ENCODE measurements at places on chromosomes 12 and 14.

- DNase-seq, result no peak
These were observed 27.8 kb downstream of the FAM222A start for GRCh38 chr12:109741286-109741969.

DNA sequence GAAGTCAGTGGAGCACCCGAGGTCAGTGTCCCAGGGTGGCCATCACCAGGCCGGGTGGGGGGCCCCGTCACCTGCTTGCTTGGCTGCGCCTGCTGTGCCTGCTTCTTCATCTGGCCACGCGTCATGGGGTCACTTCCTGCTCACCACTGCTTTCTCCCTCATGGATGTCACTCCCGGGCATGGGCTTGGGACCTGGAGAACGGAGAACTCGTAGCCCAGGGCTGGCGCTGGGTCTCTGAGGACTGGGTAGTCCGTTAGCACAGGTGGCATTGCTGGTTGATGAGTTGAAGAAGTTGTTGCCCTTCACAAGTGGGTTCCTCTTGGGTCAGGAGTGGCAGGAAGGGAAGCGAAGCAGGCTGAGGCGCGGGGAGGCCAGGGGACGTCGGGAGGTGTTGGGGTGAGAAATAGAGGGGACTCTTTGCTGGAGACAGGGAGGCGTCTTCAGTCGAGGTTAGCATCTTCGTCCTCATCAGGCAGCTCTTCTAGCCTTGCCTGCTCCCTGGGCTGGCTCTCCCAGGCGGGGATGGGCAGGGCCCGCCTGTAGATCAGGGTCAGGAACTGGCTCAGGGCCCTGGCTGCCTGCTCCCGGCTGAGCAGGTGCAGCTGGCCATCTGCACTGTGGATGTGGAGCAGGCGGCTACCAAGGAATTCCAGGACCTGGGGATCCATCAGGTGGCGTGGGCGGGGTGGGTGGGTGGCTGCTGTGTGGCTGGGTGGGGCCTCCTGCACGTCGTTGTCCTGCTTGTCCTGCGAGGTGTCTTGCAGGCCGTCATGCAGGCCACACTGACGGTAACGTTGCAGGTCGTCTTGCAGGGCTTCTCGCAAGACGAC, 23.0 kb downstream of the RTL1 start:
- DNase-seq, result no peak

GRCh38 chr12:6376079-6376869, 911 bp upstream of the SCNN1A start:
- no peak for DNase-seq

- DNase-seq, result no peak
These were observed 6.6 kb downstream of the FGF6 start for GRCh38 chr12:4438834-4439596.

- DNase-seq, result no peak
These were observed 10.0 kb downstream of the NYNRIN start for GRCh38 chr14:24408764-24409163.

DNA sequence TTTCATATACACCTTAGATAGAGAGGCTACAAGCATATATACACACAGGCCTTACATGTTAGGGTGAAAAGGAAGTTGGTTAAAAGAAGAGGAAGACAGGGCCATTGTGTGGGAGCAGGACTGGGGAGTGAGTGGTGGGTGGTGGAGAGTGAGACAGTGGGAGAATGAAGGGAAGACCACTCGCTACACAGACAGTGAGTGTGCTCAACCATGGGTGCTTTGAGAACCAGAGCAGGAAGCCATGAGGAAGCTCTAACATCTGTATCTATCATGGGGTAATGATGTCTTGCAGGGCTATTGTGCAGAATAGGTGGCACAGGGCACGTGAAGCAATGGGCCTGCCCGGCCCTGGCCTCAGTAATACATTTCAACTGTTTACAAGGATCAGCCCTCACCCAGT, 11.4 kb upstream of the KRT74 start:
- DNase-seq, result no peak

DNA sequence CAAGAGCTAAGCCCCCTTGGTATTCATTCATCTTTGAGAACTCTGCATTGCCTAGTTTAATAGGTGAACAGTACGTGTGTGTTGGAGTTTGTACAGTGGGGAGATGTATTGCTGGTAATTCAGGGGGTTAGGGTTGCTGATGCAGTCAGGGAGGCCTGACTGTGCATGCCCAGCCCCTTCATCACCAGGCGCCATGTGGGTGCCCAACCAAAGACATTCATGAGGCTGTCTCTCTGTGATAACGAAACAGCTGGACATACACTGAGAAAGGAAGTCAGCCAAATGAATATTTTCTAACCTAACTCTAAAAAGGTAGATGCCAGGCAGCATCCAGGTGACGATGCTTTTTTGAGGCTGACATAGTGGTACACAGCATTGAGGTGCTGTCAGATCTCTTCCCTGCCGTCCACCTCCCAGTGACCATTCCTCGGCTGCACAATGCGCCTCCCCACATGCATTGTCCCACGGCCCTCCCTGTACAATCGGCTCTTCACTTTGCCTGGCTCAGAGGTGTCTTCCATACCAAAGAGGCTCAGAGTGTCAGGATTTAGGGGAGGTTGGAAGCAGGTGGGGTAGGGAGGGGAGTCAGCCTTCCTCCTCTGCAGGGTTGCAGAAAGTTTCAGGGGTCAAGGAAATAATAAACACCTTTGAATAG, 19.0 kb downstream of the EML1 start:
- no peak for DNase-seq

- no peak for DNase-seq
These were observed 1322.3 kb upstream of the SEL1L start for GRCh38 chr14:82855912-82856391.

- DNase-seq, result no peak
These were observed 68.8 kb downstream of the RERG start for GRCh38 chr12:15152456-15152855.

DNA sequence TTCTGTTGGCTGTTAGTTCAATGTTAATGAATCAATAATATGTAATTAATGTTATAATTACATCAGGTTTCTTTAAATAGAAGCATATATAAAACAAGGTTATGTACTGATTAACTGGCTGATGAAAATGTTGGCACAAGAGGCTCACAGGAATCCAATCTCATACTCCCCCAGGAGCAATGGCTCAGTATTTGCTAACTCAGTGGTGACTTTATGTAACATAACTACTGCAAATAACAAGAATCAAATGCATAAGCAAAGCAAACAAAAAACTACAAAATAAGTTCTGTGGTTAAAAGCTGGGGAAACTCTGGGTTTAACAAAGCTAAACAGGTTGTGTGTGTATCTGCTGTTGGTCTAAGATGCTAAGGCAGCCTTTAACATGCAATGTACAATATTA, 27.7 kb upstream of the BBS10 start:
- no peak for DNase-seq

DNA sequence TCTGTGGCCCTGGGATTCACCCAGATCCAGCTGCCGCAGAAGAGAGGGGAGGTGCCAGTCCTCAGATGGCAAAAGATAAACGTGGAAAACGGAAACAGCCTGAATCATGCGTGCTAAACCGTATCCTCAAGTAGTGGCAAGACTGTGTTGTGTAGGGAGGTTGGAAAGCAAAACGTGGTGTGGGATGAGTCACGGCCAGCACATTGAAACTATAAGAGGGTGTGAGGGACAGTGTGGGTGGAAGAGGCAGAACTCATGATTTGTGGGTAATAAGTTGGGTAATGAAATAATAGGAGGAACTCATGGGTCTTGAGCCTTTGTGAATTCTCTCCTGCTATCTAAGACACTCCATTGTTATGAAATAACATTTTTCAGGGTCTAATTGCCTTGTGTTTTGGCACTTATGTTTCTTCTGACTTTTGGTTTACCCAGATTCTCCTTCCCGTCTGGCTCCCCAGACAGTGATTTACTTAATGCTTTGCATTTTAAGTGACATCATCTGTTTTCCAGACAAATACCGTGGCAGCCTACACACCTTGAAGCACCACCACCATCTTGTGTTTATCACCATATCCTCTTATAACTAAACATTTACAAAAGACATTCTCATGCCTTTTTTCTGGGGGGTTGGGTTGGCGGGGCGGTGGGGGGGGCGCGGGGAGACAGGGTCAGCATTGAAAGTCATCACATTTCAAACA, 62.3 kb upstream of the PTCSC3 start:
- DNase-seq, result no peak

DNA sequence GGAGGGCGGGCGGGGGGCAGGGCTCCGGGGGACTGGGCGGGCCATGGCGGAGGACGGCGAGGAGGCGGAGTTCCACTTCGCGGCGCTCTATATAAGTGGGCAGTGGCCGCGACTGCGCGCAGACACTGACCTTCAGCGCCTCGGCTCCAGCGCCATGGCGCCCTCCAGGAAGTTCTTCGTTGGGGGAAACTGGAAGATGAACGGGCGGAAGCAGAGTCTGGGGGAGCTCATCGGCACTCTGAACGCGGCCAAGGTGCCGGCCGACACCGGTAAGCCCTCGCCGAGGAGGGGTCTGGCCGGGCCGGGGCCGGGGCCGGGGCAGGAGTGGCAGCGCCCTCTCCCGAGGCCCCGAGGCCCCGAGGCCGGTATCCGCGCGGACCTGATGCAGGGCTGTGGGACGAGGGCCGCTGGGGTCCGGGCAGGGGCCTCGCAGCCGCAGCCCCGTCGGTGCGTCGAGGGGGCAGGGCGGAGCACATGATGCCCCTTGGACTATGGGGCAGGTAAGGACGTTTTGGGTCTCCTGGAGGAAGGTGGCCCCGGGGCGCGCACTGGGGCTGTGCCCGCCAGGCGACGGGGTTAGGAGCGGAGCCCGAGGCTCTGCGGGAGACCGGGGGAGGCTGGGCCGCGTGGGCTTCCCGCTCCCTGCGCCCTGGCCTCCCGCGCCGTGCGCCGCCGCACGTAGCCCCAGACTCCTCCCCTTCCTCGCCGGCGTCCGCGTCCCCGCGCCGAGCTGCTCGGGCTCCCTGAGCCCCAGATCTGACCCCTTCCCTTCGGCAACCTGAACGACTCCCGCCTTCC, at the start of gene TPI1:
TPI1 (plus strand) TSS at position 119 of the 798 bp plus-strand sequence; CDS start at position 155, 36 bp downstream.
- DNase-seq, result peak; percentile 88

- no peak for DNase-seq
These were observed 99.2 kb downstream of the SLC15A4 start for GRCh38 chr12:128724468-128725046.

GRCh38 chr12:7373226-7373625, 69.4 kb downstream of the ACSM4 start:
- DNase-seq, result peak; percentile 76

Data from erythroblast (primary cell).